ENCODE measurements at places on chromosomes 3 and 15.
A peak's percentile ranks its signal among the peaks of the same experiment; 100 is the strongest.

- peak; percentile 14 for DNase-seq
Observed at GRCh38 chr15:90101130-90101968, 919 bp downstream of the IDH2 start.

- no peak for DNase-seq
Observed at GRCh38 chr3:142577696-142578328, 721 bp downstream of the ATR start.

GRCh38 chr15:91688811-91689210 lies 164.7 kb upstream of the SLCO3A1 start:
- DNase-seq, result no peak

DNA sequence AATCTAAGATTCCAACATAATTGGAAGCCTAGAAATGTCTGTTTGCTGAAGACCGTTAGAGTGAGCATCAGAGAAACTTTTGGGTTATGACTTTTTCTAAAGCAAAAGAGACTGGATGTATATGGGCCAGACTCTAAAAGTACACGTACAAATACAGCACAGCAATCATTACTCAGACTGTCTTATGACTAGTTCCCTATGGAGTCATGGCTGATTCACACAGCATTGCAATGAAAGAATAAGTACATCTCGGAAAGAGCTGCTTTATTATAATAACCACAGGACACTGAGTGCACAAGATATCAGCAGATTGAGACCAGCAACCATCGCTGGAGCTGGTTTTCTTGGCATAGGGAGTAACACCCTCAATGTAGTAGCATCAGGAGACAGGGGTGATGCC lies 618.6 kb downstream of the NLGN1 start:
- no peak for DNase-seq

GRCh38 chr3:14641346-14641745 lies 10.2 kb upstream of the CCDC174 start:
- DNase-seq, result no peak

DNA sequence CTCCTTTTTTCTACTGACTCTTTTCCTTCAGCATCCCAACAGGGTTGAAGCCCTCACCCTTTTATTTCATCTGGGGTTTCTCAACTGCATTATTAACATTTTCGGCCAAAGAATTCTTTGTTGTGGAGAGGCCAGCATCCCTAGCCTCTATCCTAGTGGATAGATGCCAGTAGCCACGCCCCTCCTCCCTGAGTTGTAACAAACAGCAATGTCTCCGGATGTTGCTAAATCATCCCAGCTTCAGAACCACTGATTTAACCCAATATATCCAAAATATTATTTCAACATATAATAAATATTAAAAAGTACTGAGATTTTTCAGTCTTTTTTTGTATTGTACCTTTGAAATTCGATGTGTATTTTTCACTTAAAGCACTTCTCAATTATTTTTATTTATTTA lies 2.0 kb upstream of the RNF111 start:
- DNase-seq, result no peak

DNA sequence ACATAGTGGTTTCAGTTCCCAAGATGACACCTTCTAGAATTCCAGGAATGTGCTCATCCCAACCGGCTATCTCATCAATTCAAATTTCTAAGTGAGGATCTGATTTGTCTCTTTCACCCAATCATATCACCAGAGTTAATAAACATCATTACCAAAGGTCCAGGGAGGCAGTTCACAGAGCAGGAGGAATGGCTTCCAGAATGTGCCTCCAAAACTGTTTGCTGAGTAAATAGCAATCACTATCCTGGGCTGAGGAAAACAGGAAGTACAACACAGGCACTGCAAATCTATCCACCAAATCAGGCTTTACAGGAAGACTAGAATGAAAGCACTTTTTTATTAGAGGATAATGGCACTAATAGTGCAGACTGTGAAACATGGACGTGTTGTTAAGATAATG lies 61.5 kb downstream of the OSBPL10 start:
- DNase-seq, result peak; percentile 21

GRCh38 chr3:128316481-128316891 lies 150.2 kb downstream of the DNAJB8 start:
- no peak for DNase-seq

GRCh38 chr15:34079904-34080303 lies 21.8 kb downstream of the EMC7 start:
- no peak for DNase-seq

DNA sequence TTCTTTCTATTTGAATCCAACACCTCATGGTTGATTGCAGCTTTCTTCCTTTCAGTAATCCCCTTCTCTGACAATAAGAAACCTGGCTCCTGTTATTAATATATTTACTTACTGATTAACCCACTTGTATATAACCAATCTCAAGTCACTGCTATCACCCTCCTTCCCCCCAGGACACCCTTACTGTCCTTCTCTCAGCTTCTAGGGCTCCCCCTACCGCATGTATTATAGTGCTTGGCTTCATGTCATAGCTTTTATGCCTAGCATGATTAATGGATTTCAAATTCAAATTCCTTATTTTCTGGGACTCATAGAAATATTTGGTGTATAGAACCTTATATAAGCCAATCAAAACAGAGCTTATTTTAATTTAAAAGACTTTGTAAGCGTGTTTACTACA lies 75.7 kb upstream of the BNIP2 start:
- no peak for DNase-seq

DNA sequence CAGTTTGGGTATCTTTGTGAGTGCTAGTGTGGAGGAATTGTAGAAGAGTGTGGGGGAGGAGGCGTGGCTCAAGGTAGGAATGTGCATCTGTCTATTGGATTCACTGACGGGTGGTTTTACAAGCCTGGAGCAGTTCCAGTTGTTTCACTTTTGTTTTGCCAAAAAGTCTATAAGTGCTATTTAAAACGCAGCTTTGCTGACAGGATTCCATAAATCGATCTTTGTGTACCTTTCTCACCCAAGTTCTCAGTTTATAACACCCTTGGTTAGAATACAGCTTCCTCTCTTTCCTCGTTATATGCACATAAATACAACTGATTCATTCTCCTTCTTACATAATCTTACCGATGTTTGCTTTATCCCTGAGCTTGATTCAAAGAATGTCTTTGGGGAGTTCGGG lies 123.2 kb upstream of the UBE2E2 start:
- DNase-seq, result peak; percentile 35

GRCh38 chr3:169122416-169122815 lies 541.1 kb downstream of the MECOM start:
- DNase-seq, result no peak

GRCh38 chr3:14398797-14399106 lies 3.7 kb upstream of the SLC6A6 start:
- no peak for DNase-seq

DNA sequence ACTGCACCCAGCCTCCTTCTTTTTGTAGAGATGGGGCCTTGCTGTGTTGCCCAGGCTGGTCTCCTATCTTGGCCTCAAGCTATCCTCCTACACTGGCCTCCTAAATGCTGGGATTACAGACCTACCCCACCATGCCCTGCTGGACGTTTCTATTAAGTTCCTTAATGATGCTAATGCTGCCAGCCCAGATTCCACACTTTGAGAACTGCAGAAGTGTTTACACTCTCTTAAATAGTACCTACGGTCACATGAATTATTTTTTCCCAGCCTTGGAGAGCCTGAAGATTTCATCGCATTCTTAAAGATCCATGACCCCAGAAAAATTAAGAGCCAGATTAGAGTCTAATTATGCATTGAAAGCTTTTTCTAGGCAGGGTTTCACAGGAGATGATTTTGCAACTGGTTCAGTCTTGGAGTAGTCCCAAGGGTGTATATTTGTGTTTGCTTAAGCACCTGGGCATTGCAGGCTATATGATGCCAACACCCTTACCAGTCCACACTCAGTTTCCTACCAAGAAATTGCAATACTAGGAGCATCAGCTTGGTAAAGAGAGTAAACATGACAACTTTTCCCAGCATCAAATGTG lies 36.6 kb downstream of the TM4SF4 start:
- DNase-seq, result no peak

- no peak for DNase-seq
Observed at GRCh38 chr3:155778462-155778861, 27.6 kb downstream of the C3orf33 start.

GRCh38 chr3:156516284-156516683 lies 38.6 kb downstream of the SSR3 start:
- no peak for DNase-seq

DNA sequence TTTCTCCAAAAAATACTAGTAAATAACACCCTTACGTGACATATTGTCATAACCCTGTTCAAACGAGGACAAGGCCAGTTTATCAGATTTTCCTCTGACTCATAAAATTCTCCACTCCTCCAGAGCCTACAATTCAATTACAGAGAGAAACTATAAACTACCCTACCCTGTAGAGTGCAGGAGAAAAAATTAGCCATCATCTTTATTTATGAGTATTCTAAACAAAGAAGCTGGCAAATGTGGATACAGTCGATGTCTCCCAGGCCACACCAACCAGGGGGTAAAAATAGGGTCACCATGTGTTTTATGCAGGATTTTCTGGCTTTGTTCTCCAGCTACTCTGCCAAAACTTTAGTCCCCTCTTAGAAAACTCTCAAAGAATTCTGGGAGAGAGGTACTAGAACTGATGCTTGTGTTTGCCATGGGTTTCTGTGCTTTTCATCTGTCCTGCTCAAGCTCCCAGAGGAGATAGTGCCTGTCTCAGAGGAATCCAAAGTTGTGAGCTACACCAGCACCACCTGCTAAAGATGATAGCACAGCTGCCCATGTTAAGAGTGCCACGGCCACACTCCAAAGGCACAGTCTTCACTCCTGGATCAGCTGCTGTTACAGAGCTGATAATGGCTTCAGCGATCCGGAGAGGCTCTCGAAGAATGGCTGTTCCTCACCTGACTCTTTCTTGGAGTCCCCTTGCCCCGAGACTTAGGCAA lies 150.2 kb downstream of the IMPG2 start:
- DNase-seq, result no peak

GRCh38 chr15:59616379-59616778 lies 4.8 kb downstream of the GCNT3 start:
- peak; percentile 90 for DNase-seq
